ENCODE measurements at places on chromosomes 12 and 14. TPM values are rescaled to one million over a fixed set of nuclear protein-coding genes. Genes with fewer than 3 reads are reported as not detected.

GRCh38 chr14:27427796-27428195 is 830.0 kb upstream of the NOVA1 start:
- no peaks in the 10 kb centered on the region for H3K36me3 ChIP-seq
- H3K27me3 ChIP-seq: no peaks in the 10 kb centered on the region
- no peak overlapping the region for H3K4me3 ChIP-seq
- no peaks in the 10 kb centered on the region for H3K4me1 ChIP-seq

GRCh38 chr12:113664224-113664681 is 192.6 kb upstream of the LHX5 start:
- H3K27me3 ChIP-seq: no peaks in the 10 kb centered on the region
- H3K27ac ChIP-seq: no peak overlapping the region
- H3K36me3 ChIP-seq: no peaks in the 10 kb centered on the region
- no peak overlapping the region for H3K4me3 ChIP-seq
- no peaks in the 10 kb centered on the region for H3K4me1 ChIP-seq

The KANSL2 gene
- 40.3 TPM for total RNA-seq

DNA sequence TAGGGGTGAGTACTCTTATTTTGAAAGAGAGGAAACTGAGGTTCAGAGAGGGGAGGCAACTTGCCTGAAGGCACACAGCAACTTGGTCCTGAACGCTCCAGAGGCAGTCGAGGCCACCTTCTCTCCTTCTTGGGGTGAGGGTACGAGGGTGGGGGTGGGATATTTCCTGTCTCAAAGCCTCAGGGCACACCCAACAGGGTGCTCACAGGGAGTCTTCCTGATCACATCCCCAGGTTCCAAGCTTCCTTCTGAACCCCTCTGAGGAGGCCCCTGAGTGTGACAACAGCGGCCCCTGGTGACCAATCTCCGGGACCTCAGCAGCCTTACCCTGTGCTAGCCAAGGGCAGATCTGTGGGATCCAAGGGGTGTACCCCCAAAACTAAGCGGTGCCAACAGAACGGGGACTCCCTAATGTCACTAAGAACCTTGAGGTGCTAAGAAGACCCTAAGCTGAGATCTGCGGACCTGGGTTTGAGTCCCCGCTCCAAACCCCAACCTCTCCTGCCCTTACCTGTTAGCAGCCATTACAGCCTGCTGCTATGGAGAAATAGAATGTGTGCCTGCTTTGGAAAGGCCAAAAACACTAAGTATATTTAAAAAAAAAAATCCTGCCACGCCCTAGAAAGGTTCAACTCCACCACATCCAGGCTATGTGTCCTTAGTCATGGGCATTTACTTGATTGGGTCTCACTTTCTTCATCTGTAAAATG is 57.9 kb downstream of the TRPV4 start:
- no peaks in the 10 kb centered on the region for H3K36me3 ChIP-seq
- H3K27me3 ChIP-seq: peaks cover 10% of the 10 kb centered on the region
- DNase-seq: peak; percentile 73
- no peak overlapping the region for H3K4me3 ChIP-seq
- peaks cover 6% of the 10 kb centered on the region for H3K4me1 ChIP-seq
- no peak overlapping the region for H3K27ac ChIP-seq

The CCDC38 gene
- not detected for total RNA-seq

- no peaks in the 10 kb centered on the region for H3K4me1 ChIP-seq
- no peak overlapping the region for H3K4me3 ChIP-seq
- H3K27ac ChIP-seq: no peak overlapping the region
- DNase-seq: no peak
Measured at GRCh38 chr12:81558031-81558430, 201.1 kb downstream of the PPFIA2 start.

GRCh38 chr14:71238835-71239234 is 331.6 kb downstream of the PCNX1 start:
- no peaks in the 10 kb centered on the region for H3K36me3 ChIP-seq
- no peak overlapping the region for H3K4me3 ChIP-seq
- H3K27ac ChIP-seq: no peak overlapping the region
- peaks cover 4% of the 10 kb centered on the region for H3K27me3 ChIP-seq

DNA sequence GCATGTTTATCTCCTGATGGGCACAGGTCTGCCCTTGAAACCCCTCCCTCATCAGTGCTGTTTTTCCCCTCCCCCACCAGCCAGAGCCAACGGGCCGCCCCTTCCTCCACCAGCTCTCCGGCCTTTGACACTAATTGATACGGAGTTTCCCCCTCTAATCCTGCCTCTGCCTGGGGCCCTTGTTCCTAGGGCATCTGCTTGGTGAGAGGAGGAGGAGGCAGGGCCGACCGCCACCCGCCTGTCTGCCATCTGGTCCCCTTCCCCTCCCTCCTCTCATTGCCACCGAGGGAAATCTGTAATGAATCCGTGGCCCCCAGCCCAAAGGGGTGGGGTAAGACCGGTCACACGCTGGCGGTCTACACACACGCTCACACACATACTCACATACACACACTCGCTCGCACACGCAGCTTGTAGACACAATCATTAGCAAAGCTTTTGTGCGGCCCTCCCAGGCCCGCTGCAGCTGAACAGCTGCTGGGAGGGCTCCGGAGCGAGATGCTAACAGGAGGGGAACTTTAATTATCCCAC is 27.4 kb downstream of the SRRM4 start:
- peaks cover 3% of the 10 kb centered on the region for H3K27me3 ChIP-seq
- H3K4me1 ChIP-seq: no peaks in the 10 kb centered on the region
- no peaks in the 10 kb centered on the region for H3K36me3 ChIP-seq
- no peak overlapping the region for H3K4me3 ChIP-seq
- DNase-seq: no peak

DNA sequence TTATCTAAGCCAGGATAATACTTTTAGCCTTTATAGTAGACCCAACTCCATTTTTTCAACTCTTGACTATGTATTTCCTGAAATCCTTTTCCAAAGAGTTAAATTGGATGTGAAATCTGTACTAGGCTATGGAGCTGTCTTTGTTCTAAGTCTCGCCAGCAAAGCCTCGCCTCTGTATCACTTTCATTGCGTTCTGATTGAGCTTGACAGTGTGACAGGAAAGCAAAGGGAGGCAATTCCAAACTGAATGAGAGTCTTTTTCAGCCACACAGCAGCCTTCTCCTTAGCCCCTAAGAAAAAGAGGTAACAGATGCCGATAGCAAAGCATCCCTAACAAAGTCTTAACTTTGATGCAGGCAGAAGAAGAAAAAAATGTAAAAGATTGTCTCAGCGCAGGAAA is 154.6 kb upstream of the OTX2 start:
- H3K27ac ChIP-seq: no peak overlapping the region
- no peaks in the 10 kb centered on the region for H3K4me1 ChIP-seq
- no peak for DNase-seq
- no peaks in the 10 kb centered on the region for H3K36me3 ChIP-seq
- H3K4me3 ChIP-seq: no peak overlapping the region
- no peaks in the 10 kb centered on the region for H3K27me3 ChIP-seq

- H3K27ac ChIP-seq: no peak overlapping the region
- no peak overlapping the region for H3K4me3 ChIP-seq
- H3K36me3 ChIP-seq: no peaks in the 10 kb centered on the region
- H3K4me1 ChIP-seq: peaks cover 15% of the 10 kb centered on the region
Measured at GRCh38 chr14:92600318-92601053, 86.9 kb downstream of the RIN3 start.

DNA sequence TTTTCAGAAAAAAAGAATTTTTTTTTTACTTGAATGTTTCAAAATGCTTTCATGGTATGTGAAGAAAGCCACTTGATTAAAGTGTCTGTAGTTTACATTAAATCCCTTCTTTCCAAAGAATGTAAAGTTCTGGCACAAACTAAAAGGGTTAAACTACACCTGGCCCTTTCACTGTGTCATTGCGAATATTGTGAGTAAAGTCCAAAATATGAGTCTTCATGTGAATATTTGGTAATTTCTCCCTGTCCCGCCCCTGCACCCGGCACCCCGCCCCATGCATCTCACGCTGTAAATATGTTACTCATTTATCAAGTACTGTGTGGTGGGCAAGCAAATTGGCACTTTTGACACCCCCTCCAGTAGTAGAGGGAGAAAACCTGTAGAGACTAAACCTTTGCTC is 274.7 kb downstream of the TTC6 start:
- no peak for DNase-seq
- peaks cover 7% of the 10 kb centered on the region for H3K4me1 ChIP-seq
- H3K27ac ChIP-seq: no peak overlapping the region
- H3K36me3 ChIP-seq: no peaks in the 10 kb centered on the region

The GYS2 gene
- not detected for total RNA-seq

DNA sequence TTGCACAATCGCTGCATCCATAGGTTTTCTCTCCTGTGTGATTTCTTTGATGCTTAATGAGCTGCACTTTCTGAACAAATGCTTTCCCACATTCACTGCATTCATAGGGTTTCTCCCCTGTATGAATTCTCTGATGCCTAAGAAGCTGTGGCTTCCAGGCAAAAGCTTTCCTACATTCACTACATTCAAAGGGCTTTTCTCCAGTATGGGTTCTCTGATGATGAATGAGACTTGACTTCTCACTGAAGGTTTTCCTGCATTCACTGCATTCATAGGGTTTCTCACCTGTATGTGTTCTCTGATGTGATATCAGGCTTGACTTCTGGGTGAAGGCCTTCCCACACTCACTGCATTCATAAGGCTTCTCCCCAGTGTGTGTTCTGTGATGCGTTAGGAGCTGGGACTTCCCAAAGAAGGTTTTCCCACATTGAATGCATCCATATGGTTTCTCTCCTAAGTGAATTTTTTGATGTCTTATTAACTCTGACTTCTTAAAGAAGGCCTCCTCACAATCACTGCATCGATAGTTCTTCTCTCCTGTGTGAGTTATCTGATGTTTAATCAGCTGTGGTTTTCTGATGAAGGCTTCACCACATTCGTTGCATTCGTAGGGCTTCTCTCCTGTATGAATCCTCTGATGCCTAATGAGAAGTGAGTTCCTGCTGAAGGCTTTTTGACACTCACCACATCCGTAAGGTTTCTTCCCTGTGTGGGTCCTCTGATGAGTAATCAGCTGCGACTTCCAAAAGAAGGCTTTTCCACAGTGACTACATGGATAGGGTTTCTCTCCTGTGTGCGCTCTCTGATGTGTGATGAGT is 30.3 kb downstream of the ZNF605 start:
- no peak overlapping the region for H3K4me3 ChIP-seq
- DNase-seq: no peak
- H3K36me3 ChIP-seq: peaks cover 58% of the 10 kb centered on the region
- H3K27me3 ChIP-seq: no peaks in the 10 kb centered on the region
- no peaks in the 10 kb centered on the region for H3K4me1 ChIP-seq

DNA sequence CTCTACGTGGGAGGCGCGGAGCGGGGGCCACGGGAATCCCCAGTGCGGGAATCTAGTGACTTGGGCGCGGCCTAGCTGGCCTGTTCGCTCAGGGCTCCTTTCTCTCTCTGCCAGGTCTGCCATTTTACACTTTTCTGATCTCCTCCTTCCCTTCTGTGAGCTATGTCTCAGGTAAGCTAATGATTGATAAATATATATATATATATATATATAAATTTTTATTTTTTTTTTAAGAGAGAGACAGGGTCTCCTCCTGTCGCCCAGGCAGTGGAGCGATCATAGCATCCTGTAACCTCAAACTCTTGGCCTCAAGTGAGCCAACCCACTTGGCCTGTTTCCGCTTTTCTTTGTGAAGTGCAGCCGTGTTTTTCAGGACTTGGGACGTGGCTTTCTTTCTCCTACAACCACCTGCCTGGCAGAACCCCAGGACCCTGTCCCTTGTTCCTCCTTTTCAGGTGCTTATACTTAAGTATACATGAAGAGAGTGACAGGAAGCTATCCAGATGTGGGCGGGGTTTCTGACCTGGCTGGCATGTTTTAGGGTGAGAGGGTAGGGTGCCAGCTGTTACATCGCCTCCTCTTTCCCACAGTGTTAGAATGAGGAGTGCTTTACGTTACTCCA is 547 bp downstream of the ZNF140 start:
- H3K36me3 ChIP-seq: peaks cover 58% of the 10 kb centered on the region
- H3K27ac ChIP-seq: no peak overlapping the region
- peak; percentile 17 for DNase-seq
- peaks cover 13% of the 10 kb centered on the region for H3K4me1 ChIP-seq
- H3K27me3 ChIP-seq: no peaks in the 10 kb centered on the region

The CLEC1A gene
- not detected for total RNA-seq

DNA sequence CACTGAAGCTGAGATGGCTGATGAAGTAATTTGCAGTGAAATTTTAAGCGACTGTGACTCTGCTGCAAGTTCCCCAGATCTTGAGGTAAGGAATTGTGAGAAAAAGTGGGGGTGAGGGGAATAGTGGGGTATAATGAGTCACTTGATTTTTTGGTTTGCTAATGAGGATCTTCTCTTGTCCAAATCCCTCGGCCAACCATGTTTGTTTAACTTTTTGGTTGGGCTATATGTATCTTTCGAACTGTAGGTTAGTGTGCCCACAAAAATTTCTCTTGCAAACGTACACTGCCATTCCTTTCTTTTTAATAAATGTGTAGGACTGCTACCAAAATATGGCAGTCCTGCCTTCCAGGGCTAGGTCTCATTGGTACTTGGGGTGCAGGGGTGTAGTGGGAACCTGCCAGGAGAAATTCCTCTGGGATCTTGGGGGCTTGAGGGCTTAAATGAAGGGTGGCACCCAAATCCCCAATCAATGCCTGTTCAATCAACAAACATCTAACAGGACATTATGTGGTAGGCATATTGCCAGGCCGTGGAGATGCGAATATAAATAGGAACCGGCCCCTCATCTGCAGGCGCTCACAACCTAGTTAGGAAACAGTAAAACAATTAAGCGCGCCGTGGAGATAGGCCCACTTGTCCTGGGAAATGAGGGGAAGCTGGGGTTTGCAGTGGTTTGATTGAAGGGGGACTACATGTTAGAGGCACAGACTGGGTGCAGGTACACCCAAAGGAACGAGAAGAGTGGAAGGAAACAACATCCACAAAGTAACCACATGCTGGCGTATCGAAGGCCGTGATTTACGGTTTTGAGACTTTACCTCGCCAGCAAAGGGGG is 1.3 kb upstream of the PABPN1 start:
- H3K27me3 ChIP-seq: no peaks in the 10 kb centered on the region
- peaks cover 31% of the 10 kb centered on the region for H3K4me1 ChIP-seq
- H3K36me3 ChIP-seq: peaks cover 36% of the 10 kb centered on the region
- H3K4me3 ChIP-seq: peak overlapping the region; percentile 87
- no peak for DNase-seq
- peak overlapping the region; percentile 95 for H3K27ac ChIP-seq

The HNF1A gene
- total RNA-seq: not detected

The PRIMA1 gene
- total RNA-seq: not detected

The P2RX2 gene
- not detected for total RNA-seq

GRCh38 chr12:57829025-57829777 is 10.7 kb upstream of the AVIL start:
- no peak overlapping the region for H3K27ac ChIP-seq

GRCh38 chr12:115957686-115958290 is 319.7 kb downstream of the MED13L start:
- H3K27me3 ChIP-seq: no peaks in the 10 kb centered on the region
- H3K4me3 ChIP-seq: no peak overlapping the region
- peaks cover 23% of the 10 kb centered on the region for H3K36me3 ChIP-seq
- DNase-seq: no peak
- no peak overlapping the region for H3K27ac ChIP-seq
- peaks cover 24% of the 10 kb centered on the region for H3K4me1 ChIP-seq

- no peak overlapping the region for H3K27ac ChIP-seq
- no peaks in the 10 kb centered on the region for H3K4me1 ChIP-seq
- H3K36me3 ChIP-seq: no peaks in the 10 kb centered on the region
Measured at GRCh38 chr14:26163761-26164160, 434.1 kb downstream of the NOVA1 start.

- no peak overlapping the region for H3K27ac ChIP-seq
- peaks cover 2% of the 10 kb centered on the region for H3K27me3 ChIP-seq
- no peaks in the 10 kb centered on the region for H3K4me1 ChIP-seq
Measured at GRCh38 chr14:38420048-38420447, 164.2 kb upstream of the CLEC14A start.

The PRICKLE1 gene
- total RNA-seq: 0.10 TPM

The TEX52 gene
- total RNA-seq: not detected

GRCh38 chr14:65167072-65167645 is 64.8 kb upstream of the MAX start:
- DNase-seq: peak; percentile 49
- H3K27me3 ChIP-seq: peaks cover 2% of the 10 kb centered on the region
- no peak overlapping the region for H3K4me3 ChIP-seq
- no peaks in the 10 kb centered on the region for H3K36me3 ChIP-seq
- H3K27ac ChIP-seq: no peak overlapping the region

Measured in activated CD4-positive, alpha-beta memory T cell treated with anti-CD3 and anti-CD28 coated beads, Interleukin-2, amount 10 ng/mL, durations not matched to agents 7 days and 5 days (primary cell).